Upper lobe of right lung (tissue), 1 donor: ENCODE measurements at places on chromosomes 2 and 18. TPM values are rescaled to one million over a fixed set of nuclear protein-coding genes. Genes with fewer than 3 reads are reported as not detected.

GRCh38 chr2:219071131-219071816 is 10.6 kb upstream of the IHH start:
- DNase-seq: no peak
- H3K4me1 ChIP-seq: no peaks in the 10 kb centered on the region
- H3K27me3 ChIP-seq: no peaks in the 10 kb centered on the region

GRCh38 chr2:27852691-27853090 is 37.5 kb downstream of the RBKS start:
- no peaks in the 10 kb centered on the region for H3K36me3 ChIP-seq
- no peak overlapping the region for H3K27ac ChIP-seq
- H3K4me1 ChIP-seq: no peaks in the 10 kb centered on the region
- no peak overlapping the region for H3K4me3 ChIP-seq
- DNase-seq: no peak

DNA sequence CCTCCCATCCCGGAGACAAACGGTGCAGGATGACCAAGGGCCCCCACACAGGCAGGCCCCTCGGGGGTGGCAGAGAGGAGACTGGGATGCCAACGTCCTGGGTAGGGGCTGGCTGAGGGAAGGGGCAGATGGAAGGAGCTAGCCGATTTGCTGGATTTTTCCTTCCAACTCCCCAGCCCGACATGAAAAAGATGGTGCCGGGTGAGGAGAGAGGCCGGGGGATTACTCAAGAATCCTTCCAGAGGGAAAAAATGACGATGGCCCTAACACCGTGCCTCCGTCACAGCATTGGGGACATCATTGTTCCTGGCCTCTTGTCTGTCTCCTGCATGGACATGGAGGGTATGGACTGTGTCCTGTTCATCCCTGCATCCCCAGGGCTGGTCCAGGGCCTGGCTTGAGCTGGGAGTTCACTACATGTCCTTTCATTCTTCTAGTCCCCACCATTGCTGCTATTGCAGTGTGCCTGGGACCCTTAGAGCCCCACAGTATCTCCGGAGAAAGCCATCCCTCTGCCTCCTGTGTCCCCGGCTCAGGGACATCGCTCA is 217.7 kb downstream of the TNS1 start:
- H3K4me1 ChIP-seq: peaks cover 10% of the 10 kb centered on the region
- no peak for DNase-seq
- H3K4me3 ChIP-seq: no peak overlapping the region
- peaks cover 6% of the 10 kb centered on the region for H3K36me3 ChIP-seq

The TCF7L1 gene
- 21.1 TPM for total RNA-seq

DNA sequence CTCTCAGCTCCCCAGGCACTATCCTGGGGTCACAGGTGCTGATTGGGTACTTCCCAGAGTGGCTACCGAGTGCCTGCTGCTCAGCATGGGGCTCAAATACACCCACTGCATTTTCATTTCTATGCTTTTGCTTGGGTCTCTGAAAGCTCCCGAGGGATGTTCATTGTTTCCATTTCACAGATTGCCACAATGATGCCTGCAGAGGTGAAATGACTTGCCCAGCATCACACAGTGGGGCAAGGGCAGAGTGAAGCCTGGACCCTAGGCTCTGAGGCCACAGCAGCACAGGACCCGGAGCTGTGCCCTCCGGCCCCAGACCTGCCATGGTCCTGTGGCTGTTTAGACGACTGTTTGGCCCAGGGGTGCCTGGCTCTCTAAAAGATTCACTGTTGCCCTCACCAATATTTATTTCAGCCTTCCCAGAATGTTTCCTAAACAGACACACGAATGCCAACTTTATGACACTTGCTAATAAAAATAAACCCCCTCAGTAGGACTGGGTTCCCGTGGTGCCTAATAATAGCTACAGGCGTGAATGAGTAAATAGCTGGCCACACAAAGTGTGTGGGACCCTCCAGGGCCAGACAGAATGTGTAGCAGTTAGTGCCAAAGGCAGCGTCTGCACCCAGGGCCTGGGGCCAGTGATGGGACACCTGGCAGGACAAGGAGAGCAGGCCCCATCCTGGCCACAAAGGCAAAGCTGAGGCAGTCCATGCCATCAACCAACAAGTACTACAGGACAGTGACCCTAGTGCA is 11.5 kb upstream of the ST8SIA5 start:
- H3K4me3 ChIP-seq: no peak overlapping the region
- no peaks in the 10 kb centered on the region for H3K36me3 ChIP-seq
- DNase-seq: no peak
- H3K27me3 ChIP-seq: no peaks in the 10 kb centered on the region
- no peaks in the 10 kb centered on the region for H3K4me1 ChIP-seq
- H3K27ac ChIP-seq: no peak overlapping the region

The CD207 gene
- total RNA-seq: 3.6 TPM

The EML6 gene
- total RNA-seq: 1.4 TPM

DNA sequence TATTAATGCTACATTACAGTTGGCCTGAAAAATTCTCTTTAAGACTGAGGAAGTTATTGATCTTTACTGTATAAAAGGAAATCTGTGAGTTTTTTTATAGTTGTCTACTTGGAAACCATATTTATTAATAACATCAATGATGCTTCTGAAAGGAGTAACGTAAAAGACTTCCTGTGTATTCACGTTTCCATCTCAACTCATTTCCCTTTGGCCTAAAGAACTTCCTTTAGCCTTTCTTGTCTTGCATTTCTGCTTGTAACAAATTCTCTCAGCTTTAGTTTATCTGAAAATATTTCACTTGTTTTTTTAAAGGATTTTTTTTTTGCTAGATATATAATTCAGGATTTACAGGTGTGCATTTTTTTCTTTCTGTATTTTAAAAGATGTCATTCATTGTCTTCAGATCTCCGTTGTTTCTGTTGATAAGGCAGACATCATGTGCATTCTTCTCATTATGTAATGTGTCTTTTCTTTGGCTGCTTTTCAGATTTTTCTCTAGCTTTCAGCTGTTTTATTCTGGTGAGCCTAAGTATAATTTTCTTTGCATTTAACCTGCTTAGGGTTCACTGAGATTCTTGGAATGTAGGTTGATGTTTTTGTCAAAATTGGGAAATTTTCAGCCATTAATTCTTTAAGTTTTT is 159.0 kb upstream of the DAPL1 start:
- no peak overlapping the region for H3K4me3 ChIP-seq
- H3K27me3 ChIP-seq: no peaks in the 10 kb centered on the region
- H3K27ac ChIP-seq: no peak overlapping the region
- no peaks in the 10 kb centered on the region for H3K4me1 ChIP-seq
- H3K36me3 ChIP-seq: peaks cover 36% of the 10 kb centered on the region

- no peak overlapping the region for H3K4me3 ChIP-seq
- peaks cover 4% of the 10 kb centered on the region for H3K36me3 ChIP-seq
- no peaks in the 10 kb centered on the region for H3K27me3 ChIP-seq
- H3K27ac ChIP-seq: no peak overlapping the region
Measured at GRCh38 chr2:241134711-241135110, 14.6 kb downstream of the PASK start.

DNA sequence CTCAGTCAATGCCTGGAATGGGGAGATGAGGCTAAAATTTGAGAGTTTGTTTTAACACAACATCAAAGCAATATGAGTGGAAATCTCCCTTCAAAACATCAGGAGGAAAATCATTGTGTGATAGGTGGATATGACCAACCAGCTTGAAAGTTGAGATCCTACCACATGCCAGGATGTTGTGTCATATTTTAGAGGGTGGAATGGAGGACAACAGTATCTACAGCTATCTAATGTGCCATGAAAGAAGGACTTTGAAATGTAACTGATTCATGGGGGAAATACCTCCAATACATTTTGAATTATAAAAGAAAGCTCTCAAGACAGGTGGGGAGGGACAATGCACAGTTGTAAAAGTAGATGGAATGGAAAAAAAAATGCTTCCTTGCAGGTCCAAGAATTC is 87.8 kb downstream of the SP100 start:
- no peaks in the 10 kb centered on the region for H3K4me1 ChIP-seq
- H3K27ac ChIP-seq: no peak overlapping the region
- H3K4me3 ChIP-seq: no peak overlapping the region
- DNase-seq: no peak
- H3K36me3 ChIP-seq: peaks cover 79% of the 10 kb centered on the region

- H3K4me1 ChIP-seq: no peaks in the 10 kb centered on the region
- H3K36me3 ChIP-seq: peaks cover 26% of the 10 kb centered on the region
- DNase-seq: no peak
- H3K27ac ChIP-seq: no peak overlapping the region
- no peak overlapping the region for H3K4me3 ChIP-seq
- no peaks in the 10 kb centered on the region for H3K27me3 ChIP-seq
Measured at GRCh38 chr2:216047397-216047796, 34.0 kb upstream of the MREG start.

DNA sequence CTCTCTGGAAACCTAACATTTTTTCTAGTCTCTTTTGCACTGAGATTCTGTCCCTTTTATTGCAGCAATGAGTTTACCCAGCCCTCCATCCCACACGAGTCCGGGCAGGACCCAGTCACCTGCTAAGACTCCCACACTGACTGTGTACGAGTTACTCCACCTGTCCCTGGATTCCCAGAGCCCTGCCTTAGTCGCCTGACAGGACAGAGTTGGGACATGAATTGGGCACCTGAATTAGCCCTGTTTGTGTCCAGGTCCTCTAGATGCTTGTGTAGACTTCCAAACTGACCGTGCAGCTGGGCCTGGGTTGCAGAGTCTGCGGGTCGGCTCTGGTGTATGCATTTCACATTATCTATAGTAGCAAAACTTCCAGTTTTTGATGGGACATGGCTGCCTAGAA is 238.7 kb downstream of the VAPA start:
- no peaks in the 10 kb centered on the region for H3K27me3 ChIP-seq
- no peak overlapping the region for H3K4me3 ChIP-seq
- no peaks in the 10 kb centered on the region for H3K4me1 ChIP-seq

GRCh38 chr2:225040856-225041206 is 1.4 kb downstream of the DOCK10 start:
- H3K36me3 ChIP-seq: no peaks in the 10 kb centered on the region
- peak overlapping the region; percentile 57 for H3K4me3 ChIP-seq
- no peak for DNase-seq
- peaks cover 14% of the 10 kb centered on the region for H3K27me3 ChIP-seq
- peak overlapping the region; percentile 58 for H3K27ac ChIP-seq

The VWA3B gene
- 0.17 TPM for total RNA-seq
